ENCODE measurements at places on chromosomes 6 and 20.

DNA sequence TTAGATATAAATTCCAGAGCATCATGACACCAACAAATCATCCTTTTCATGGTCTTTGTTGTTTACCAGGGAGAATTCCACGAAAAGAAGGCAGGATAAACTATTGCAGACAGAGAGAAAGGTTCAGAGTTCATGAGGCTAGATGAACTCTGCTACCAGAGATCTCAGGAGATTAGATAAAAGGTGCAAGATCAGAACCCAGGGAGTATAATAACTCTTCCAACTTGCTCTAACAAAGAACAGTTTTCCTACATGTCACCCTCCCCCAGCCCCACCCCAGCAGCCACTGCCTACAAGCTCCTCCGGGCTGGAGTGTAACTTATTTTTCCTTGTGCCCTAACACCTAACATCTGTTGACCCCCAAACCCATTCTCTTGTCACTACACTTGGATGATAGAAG, 13.9 kb upstream of the CITED2 start:
- DNase-seq, result no peak

GRCh38 chr20:34363465-34364222, 571 bp downstream of the ITCH start:
- DNase-seq, result no peak

DNA sequence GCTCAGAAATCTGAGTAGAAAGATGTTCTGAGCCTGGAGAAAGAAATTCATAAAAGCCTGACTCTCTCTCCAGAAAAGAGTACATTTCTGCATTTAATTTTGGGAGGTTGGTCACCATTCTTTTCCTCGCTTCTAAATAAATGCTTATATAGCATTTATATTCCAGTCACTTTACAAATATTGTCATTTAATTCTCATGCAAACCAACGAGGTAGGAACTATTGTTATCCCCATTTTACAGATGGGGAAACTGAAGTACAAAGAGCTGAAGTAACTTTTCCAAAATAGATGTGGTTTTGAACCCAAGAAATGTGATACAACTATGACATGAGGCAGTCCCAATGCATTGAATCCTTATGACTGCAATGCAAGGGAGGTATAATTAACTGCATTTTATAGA, 4.5 kb upstream of the TRIB3 start:
- DNase-seq, result no peak

- DNase-seq, result no peak
Observed at GRCh38 chr6:54010340-54011276, 100.6 kb upstream of the MLIP start.

- no peak for DNase-seq
Observed at GRCh38 chr6:119273272-119274196, 76.0 kb downstream of the MAN1A1 start.

DNA sequence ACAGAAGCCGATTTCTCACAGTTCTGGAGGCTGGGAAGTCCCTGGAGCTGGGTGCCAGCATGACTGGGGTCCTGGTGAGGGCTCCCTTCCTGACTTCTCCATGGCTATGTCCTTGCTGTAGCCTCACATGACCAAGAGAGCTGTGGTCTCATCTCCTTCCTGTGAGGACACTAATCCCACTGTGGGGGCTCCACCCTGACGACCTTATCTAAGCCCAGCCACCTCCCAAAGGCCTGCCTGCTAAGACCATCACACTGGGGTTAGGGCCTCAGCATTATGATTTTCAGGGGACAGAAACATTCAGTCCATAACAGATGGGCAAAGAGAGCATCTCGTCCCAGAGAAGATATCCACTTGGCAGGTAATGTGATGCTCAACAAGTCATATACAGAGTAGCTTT, 16.8 kb downstream of the RPP40 start:
- no peak for DNase-seq

- DNase-seq, result no peak
Observed at GRCh38 chr6:40347571-40348011, 239.6 kb downstream of the LRFN2 start.

GRCh38 chr6:17281100-17281496, at the start of gene RBM24:
TSS of gene RBM24 (plus strand) at chr6:17281361. CDS start at chr6:17281582, 221 bp downstream.
- DNase-seq, result no peak

DNA sequence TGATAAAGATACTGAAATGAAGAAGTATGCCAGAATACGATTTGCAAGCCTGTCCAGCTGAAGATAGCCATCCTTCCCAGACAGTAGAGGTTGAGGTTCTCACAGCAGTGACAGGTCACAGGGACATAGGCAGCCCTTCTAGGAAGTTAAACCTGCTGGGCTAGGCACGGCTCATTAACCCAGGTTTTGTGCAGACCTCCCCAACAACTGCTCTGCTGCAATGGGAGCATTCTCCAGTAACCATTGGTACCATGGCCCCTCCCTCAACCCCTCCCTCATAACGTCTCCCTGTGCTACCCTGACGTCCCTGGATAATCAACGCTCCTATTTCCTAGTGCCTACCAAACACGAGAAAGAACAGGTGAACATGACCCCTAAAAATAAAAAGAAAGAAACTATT, 15.8 kb downstream of the ID4 start:
- DNase-seq, result no peak

GRCh38 chr6:120935908-120936307, 398.4 kb downstream of the TBC1D32 start:
- DNase-seq, result no peak

DNA sequence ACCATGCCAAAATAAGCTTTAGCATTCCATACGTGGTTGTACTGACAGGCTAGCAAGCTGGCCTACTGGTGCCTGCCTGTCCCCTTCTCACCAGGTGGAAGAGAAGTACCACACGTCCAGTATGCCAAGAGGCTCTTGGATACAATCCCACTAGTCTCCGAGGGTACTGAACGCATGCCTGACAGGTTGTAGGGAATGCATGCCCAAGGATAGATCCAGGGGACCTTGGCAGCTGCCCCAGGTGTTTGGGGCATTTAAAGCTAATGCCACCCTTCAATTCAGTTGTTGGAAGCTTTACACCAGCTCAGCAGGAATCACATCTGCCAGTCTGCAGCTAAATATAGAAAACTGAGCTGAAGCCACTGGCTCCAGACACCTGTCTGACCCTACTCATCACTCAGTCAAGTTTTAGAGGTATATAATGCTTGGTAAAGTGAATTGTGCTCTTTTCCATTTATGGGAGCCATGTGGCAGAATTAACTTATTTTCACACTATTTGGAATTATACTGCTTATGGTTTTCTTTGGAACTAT, 4.9 kb downstream of the TUBB2B start:
- no peak for DNase-seq

DNA sequence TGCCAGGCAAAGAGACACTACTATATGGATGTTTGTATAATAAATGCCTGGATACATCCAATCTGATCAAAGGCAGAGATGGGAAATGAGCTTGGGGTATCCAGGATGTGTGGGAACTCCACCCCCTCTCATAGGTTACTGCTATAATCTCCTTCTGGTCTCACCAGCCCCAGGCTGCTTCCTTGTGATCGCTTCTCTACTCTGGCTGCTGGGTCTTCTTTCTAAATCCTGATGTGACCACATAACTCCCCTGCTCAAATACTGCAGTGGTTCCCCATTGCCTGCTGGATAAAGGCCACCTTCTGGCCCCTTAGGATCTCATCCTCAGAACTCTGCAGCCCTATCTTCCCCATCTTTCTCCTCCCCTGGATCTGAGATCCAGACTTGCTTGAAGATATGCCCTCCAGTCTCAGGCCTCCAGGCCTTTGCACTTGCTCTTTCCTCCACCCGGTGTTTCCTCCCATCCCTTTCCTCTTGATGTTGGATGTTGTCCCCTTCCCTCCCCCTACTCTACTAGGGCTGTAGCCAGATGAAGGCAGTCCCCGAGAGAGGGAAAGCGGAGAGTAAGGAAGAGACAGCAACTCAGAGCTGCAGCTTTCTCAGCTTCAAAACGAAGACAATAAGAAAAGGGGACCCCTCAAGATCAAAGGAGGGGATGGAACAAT, 828 bp upstream of the XKR7 start:
- DNase-seq, result no peak

GRCh38 chr6:131683479-131683878, 17.7 kb downstream of the OR2A4 start:
- no peak for DNase-seq

GRCh38 chr20:8808202-8808535, 260.7 kb upstream of the PLCB4 start:
- DNase-seq, result no peak

DNA sequence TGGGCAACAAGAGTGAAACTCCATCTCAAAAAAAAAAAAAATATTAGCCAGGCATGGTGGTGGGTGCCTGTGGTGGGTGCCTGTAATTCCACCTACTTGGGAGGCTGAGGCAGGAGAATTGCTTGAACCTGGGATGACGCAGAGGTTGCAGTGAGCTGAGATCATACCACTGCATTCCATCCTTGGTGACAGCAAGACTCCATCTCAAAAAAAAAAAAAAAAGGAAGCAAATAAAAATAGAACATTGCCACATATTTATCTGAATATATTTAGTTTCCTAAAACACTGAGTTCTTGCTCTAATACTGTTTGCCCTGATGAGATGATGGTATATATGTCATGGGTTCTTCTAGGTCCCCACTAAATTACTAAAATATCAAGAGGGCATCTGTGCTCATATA, 28.4 kb downstream of the CASP8AP2 start:
- no peak for DNase-seq

DNA sequence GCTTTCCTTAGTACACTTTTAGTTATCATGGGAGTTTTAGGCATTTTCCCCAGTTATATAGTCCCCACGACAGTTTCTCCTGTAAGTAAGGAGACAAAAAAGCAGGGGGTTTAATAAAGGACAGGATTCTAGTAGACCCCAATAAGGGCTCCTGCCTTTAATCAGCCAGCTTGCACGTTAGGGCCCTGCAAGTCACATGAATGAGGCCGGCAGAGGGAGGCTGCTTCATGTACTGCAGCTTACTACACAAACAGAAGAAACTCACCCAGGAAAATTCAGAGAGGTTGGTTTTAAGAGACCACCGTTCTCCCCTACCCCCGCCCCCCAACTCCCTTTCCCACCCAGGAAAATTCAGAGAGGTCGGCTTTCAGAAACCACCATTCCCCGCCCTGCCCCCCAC, 229.7 kb upstream of the MOCS1 start:
- DNase-seq, result no peak

- no peak for DNase-seq
Observed at GRCh38 chr6:41783106-41783780, 2.7 kb downstream of the PRICKLE4 start.

DNA sequence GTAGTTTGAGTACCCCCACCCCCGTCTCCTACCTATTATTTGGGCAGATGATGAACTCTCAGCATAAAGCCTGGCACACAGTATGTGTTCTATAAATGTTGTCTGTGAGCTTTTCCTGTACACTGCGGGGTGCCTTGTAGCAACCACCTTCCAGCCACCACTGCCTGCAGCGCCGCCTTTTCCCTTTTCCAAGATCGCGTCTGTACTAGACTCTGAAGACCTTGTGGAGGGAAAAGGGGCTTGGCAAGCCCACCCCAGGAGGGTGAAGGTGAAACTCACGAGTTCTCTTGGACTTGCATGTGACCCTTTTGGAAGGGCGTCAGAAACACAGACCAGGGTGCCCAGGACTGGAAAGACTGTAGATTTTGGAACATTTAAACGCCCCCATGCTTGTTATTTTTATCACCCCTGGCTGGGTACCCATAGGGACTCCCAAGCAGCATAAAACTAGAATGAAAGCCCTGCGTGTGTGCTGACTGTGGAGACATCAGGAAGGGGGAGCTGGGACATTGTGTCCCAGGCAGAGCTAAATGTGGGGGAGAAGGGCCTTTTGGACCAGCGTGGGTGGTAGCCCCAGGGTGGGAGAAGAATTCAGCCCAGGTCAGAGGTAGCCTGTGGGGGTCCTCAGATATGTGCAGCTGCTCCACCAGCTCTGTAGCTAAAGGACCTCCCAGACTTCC, 8.3 kb downstream of the BAK1 start:
- no peak for DNase-seq

DNA sequence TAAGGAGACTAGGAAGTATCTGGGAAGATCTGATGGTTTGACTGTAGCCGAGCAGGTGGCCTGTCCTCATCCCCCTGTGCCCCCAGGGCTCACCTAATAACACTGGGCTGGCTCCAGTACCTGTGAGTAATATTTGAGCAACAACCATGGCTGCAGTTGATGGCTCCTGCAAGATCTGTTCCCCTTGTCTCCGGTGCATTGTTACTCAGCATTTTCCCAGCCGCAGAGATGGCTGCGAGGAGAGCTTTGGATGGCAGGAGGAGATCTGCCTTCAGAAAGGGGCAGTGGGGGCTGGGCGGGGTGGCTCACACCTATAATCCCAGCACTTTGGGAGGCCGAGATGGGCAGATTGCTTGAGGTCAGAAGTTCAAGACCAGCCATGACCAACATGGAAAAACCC, 39.3 kb downstream of the PTK7 start:
- no peak for DNase-seq

DNA sequence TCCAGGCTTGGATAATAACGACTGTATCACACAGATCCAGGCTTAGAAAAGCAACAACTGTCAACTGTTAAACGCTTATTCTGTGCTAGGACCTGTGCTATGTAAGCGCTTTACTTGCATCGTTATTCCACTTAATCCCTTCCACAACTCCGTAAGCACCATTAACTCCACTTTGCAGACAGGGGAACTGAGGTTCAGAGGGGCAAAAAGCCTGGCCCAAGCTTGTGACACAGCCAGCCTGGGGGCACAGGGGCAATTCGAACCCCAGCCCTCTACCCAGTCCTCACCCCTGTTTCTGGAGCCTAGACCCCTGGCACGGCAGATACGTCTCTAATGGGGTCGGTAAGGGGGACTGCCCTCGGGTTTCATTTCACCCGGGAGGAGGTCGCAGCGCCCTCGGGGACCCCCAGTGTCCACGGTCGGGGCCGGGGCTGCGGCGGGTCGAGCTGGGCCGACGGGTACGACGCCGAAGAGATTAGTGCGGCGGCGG, 411 bp downstream of the DSN1 start:
- DNase-seq, result no peak

GRCh38 chr20:33091147-33091546, 11.7 kb downstream of the BPIFB4 start:
- DNase-seq, result no peak

GRCh38 chr6:28693751-28694443, 168.2 kb downstream of the GPX5 start:
- no peak for DNase-seq

DNA sequence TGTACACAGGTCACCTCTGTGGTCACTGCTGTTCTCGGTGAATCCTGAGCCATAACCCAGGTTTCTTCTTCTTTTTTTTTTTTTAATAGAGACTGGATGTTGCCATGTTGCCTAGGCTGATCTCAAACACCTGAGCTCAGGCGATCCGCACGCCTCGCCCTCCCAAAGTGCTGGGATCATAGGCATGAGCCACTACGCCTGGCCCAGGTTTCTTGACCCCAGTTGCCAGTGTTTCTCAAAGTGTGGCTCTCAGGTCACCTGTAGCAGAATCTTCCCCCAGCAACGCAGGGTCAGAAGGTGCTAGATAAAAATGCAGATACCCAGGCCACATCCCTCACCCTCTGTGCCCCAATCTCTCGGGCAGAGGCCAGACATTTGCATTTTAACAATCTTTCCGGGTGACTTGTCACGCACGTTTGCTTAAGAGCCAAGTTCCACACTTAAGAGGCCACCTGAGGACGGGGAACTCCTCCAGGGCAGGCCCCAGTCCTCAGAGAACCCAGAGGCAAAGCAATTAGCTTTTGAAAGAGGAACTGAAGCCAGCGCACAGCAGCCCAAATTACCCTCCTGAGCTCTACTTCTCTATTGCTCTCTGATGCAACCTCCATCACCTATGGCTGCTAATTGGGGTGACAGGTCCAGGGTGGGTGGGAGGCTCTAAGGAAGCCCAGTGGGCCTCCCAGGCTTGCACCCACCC, 81.8 kb downstream of the NFATC2 start:
- peak; percentile 39 for DNase-seq

Measured in GF-D8 (cell line).